ENCODE measurements at places on chromosomes 5 and 9.

DNA sequence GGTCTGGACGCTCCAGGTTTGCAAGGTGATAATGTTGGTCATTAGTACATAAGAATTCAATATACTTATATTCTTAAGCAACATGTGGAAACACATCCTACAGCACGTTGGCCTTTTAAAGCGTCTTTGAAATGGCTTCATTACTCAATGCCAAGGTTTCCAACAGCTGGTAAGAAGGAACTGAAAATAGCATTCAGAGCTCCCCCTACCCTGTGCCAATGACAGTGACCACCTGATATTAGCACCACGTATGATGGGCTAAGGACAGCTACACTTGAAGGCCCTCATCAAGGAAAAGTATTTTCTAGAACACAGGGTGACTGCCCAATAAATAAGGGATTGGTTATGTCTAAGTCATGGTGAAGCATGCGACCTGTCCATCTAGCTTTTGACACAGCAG, 9.9 kb downstream of the ZNF622 start:
- no peak for DNase-seq

GRCh38 chr9:137975527-137975913, 97.9 kb downstream of the CACNA1B start:
- no peak for DNase-seq

DNA sequence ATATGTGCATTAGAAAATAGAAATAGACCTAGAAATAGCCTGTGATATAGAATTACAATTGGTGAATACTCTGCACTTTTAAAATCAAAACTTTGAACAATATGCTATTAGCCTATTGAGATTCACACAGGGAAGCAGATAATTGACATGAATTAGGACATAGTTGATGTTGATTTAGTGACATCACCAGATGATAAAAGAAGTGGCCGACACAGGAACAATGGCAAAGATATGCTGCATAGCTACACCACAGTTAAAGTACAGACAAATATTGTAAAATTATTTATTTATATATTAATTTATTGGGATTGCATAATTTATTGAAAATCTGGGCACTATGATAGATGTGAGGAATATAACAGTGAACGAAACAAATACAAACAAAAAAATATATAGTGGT, 261.5 kb upstream of the CCNH start:
- no peak for DNase-seq

DNA sequence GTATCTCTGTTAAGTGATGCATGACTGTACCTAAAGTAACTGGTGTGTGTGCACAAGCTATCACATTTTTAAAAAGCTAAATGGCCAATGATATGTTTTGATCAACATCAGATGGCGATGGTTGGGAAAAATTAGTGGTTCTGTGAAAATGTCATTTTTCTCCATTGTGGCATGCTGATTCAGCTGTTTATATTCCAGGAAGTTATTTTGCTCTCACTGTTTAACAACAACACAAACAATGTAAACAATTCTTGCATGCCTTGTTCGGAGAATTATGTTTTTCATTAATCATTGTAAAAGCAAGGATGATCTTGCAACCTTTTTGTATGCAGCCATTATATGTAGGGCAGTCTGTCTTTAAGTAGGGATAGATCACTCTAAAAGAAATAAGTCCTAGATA, 106.1 kb upstream of the LHFPL2 start:
- no peak for DNase-seq

DNA sequence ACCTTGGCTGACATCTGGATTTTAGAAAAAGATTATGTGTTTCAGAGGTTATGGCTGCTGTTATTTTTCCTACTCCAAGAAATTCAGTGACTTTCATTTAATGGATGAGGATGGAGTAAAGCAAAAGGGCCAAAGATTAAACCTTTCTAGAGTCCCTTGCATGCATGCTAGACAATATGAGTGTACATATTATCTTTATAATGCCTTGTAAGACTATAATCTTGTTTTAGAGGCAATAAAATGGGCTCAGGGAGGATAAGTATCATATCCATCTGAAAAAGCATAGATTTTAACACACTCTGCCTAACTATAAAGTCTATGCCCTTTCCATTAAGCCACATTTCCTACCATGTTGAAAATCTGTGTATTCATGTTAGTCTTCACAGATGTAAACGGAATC, 199.8 kb downstream of the EDIL3 start:
- DNase-seq = no peak

DNA sequence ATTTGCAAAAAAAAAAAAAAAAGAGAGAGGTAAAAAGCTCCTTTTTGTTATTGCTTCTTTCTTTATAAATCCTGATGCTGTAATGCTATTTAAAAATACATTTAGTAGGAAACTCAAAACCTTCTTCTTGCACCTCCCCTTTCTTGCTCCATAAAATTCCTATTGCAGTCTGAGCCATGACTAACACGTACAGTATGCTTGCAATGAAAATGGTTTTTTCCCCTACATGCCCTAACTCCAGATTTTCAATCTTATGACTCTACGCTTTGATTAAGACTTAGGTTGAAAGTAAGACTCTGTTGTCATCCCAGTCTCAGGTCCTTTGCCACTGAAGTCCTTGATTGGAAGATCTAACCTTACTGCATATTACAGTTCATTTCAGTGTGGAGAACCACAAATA, 23.9 kb downstream of the FGF10 start:
- DNase-seq = no peak

GRCh38 chr9:26955921-26956859, at the start of gene IFT74:
Gene IFT74, plus strand, starts transcription at chr9:26956412. Its CDS starts 5,556 bp downstream, at chr9:26961968.
- DNase-seq = peak; percentile 94

GRCh38 chr5:129972465-129973141, 68.3 kb downstream of the CHSY3 start:
- DNase-seq = no peak

- no peak for DNase-seq
Measured at GRCh38 chr9:5579881-5580280, 49.0 kb upstream of the RIC1 start.

GRCh38 chr9:18036422-18037187, 437.3 kb upstream of the ADAMTSL1 start:
- no peak for DNase-seq

DNA sequence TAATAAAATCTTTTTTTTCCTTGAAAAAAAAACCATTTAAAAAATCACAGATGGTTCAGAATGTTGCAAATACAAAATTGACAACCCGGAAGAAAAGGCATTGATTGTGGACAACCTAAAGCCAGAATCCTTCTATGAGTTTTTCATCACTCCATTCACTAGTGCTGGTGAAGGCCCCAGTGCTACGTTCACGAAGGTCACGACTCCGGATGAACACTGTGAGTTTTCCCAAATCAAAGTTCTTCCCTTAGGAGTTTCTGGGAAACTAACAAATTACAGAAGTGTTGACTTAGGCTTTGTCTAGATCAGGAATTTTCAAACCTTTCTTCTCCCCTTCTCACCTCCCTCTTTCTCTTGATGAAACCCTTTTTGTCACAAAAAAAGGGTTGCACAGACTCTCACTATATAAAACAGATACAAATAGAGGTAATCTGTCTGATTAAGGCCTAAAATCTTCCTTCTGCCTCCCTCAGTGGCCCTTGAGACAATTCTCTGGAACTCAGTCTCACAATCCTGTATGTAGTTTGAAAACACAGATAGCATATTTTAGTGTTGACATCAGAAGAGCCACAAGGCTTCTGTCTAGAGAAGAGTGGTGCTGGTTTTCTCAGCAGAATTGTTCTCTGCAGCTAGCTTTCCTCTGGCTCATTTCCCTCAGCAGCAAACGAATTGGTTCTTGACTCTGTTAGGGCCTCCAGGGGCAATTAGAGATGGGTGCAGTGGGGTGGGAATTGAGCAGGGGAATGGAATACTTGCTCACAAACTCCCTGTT, 79.5 kb downstream of the OSMR start:
- DNase-seq = no peak

DNA sequence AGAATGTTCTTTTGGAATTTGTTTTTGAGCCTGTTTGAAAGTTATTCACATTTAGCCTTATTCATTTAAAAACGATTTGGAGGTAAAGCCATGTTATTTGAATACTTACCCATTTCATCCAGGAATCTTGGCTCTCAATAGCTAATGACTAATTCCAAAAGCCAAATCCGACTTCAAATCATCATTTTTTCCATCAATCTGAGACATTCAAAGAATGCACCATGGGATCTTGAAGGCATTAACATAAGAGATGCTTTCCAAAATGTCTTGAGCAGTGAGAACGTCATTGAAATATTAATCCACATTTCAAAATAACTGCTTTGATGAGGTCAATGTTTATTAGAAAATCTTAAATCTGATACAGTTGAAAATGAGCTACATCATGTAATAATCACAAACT, 617.0 kb upstream of the RORB start:
- no peak for DNase-seq

DNA sequence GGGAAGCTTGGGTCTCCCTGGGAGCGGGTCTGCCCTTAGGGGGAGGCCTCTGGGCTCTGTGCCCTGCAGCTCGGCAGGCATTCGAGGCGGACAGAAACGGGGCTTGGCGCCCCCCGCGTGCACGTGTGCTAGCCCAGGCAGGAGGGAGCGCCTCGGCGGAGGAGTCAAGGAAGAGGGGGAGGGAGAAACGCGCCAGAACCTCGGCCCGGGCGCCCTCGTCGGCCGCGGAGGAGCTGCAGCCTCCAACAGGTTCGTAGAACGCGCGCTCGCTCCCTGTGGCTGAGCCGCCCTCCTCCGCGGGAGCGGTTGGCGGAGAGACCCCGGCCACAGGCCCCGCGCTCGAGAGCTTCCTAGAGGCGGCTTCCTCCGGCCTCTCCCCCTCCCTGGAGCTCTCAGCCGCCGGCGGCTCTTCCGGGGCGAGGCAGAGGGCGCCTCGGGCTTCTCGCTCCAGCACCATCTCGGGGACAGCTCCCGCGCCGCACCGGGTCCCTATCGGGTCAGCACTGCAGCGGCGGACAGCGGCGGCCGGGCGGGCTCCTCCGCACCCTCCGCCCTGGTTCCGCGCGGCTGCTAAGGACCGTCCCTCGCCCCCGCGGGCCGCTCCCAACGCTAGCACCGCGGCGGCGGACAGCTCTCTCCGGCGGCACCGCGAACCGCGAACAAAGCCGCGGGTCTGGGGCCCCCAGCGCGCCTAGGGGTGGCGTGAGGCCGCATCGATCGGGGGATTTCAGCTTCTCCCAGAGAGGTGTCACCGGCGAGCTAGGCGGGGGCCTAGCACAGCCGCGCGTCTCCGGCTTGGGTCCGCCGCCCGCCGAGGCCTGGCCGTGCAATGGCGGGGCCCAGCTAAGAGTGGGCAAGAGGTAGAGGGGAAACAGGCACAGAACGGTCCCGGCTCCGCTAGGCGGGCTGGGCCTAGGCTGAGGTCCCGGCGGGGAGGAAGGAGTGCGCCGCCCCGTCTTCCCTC, 74.6 kb upstream of the CPLX2 start:
- DNase-seq = peak; percentile 65
